Frontal cortex (tissue), 4 donors: ENCODE measurements at places on chromosomes 5 and 9. TPM values are rescaled to one million over a fixed set of nuclear protein-coding genes. Genes with fewer than 3 reads are reported as not detected.

Gene COL5A1
- total RNA-seq = 2.9 TPM

Gene OR5C1
- not detected for total RNA-seq

- DNase-seq = no peak
Observed at GRCh38 chr9:133505186-133505830, 19.5 kb downstream of the MYMK start.

Gene ADAMTSL2
- 2.4 TPM for total RNA-seq

Gene FRMD3
- 43.6 TPM for total RNA-seq

Gene SV2C
- 2.9 TPM for total RNA-seq
